GDM1 (cell line): ENCODE measurements at places on chromosomes 1 and 21.

GRCh38 chr1:228953207-228953606, 217.9 kb downstream of the RHOU start:
- no peak for DNase-seq

DNA sequence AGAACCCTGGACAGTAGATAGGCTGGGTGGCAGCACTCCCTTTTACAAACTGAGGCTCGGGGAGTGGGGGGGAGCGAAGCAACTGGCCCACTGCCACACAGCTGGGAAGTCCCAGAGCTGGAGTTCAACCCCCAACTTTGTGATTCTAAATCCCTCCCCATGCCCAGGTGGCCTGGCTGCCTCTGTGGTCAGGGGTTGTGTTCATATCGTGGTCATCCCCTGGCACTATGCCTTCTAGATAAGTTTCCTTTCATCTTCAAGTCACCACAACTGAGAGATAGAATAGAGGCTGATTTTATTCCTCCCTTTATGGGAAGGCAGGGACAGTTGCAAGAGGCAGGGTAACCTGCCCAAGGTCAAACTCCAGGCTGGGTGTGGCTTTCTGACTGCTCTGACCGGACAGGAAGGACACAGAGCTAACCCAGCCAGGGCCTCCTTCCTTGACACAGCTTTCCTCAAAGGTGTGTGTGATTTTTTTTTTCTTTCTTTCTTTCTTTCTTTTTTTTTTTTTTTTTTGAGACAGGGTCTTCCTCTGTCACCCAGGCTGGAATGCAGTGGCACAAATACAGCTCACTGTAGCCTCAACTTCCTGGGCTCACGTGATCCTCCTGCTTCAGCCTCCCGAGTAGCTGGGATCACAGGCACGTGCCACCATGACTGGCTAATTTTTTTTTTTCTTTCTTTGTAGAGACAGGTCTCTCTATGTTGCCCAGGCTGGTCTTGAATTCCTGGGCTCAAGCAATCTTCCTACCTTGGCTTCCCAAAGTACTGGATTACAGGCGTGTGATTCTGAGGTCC, 18.4 kb upstream of the TNFRSF1B start:
- DNase-seq = no peak

GRCh38 chr21:45468051-45468970, 63.3 kb downstream of the COL18A1 start:
- no peak for DNase-seq

GRCh38 chr1:218959784-218960183, 213.9 kb upstream of the LYPLAL1 start:
- no peak for DNase-seq

DNA sequence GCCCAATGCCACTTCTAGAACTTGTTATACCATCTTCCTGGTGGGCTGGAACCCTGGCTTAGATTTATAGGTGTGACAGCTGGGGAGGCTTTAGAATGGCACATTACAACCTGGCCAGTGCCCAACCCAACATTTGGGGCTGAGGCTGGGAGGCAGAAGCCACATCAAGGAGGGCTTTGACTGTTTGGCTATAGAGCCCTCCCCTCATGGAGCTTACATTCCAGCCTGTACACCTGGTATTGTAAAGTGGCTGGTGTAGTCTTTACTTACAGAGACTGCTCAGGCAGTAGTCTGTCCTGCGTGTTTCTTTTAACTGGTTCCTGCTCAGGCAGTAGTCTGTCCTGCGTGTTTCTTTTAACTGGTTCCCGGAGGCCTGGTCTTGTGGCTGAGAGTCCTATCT, 10.0 kb upstream of the SLC2A1 start:
- DNase-seq = no peak

- no peak for DNase-seq
These were observed 107.3 kb downstream of the UCHL5 start for GRCh38 chr1:192951691-192952460.

DNA sequence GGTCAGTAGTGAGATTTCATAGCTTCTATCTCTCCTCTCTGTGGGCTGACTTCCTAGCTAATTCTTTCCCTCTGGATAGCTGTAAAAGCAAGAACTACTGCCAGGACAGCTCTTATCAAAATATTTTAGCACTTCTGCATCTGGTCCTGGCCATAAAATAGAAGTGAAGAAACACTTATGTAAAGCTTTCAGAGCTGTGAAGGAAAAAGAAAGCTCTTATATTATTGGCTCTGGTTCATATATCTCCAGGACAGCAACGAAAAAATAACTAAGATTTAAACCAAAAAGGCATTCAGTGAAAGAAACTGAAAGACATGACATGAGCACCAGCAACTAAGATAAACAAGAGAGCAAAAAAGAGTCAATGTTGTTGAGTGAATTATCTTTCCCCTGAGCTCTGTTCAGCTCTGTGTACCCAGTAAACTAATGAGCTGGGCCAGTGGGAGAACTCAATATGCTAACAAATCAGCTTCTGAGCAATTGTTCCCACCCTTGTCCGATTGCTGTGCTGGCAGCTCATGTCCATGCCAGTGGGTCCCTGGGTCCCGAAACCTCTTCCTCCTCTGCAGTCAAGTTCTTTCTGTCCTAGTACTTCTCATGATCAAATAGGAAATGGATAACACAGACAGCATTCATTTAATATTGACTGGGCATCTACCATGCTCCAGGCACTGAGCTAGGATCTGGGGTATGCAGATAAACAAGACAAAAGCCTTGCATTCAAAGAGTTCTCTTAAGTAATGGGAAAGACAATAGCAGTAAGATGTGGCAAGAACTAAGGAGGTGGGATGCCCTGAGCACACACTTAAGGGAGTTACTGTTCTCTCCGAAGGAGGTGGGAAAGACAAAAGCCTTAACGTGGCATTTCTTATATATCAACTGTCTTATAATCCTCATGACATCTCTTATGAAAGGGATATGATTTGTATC, 45.3 kb upstream of the MAN1A2 start:
- no peak for DNase-seq

GRCh38 chr1:31937300-31938183, 626 bp downstream of the PTP4A2 start:
- peak; percentile 44 for DNase-seq

GRCh38 chr1:182650678-182651338, 33.6 kb downstream of the RGS8 start:
- no peak for DNase-seq
